Breast epithelium (tissue), 4 donors: ENCODE measurements at places on chromosomes 5 and 9. TPM values are rescaled to one million over a fixed set of nuclear protein-coding genes. Genes with fewer than 3 reads are reported as not detected.

DNA sequence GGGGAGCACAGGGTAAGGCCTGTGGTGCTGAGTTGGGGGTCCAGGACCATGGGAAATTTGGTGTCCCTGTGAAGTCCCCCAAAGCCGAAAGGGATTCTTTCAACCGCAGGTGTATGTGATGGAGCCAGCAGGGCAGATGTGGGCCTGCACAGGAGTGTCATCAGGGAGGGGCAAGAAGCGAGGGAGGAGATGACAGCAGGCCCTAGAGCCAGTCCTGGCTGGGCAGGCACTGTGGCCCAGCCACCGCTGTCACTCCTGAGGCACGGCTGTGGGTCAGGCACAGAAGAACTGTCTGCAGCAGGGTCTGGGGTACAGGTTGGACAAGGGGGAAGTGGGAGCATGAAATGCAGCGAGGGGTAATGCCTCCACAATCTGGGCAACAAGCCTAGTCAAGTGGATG, 4.8 kb downstream of the HK3 start:
- DNase-seq, result no peak

DNA sequence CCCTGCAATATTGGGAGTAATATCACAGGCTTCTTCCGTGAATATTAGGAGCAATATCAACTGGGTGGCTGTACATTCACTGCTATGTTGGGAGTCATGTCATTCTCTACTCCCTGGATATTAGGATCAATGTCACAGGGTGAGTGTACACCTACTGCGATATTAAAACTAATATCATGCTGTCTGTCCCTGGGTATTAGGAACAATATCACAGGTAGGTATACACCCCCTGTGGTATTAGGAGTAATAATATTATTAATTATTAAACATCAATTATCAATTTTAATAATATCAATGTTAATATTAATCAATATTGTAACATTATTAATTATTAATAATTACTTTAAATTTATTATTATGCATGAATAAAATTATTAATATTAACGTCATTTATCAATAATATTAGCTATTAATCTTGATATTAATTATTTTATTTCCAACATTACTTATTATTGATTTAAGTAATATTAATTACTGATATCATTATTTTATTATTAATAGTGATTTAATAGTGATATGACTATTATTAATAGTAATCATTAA, 121.9 kb downstream of the TMEM38B start:
- DNase-seq, result no peak

GRCh38 chr5:149325894-149326293, 19.4 kb upstream of the GRPEL2 start:
- no peak for DNase-seq

GRCh38 chr5:150409638-150410523, 2.8 kb downstream of the CD74 start:
- DNase-seq, result peak; percentile 64

GRCh38 chr9:93200989-93201334, 17.0 kb downstream of the WNK2 start:
- no peak for DNase-seq

- no peak for DNase-seq
Observed at GRCh38 chr9:77753180-77753579, 105.1 kb upstream of the GNA14 start.

GRCh38 chr5:133824661-133825254, 143.7 kb downstream of the C5orf15 start:
- DNase-seq, result no peak

- DNase-seq, result no peak
Observed at GRCh38 chr5:35771300-35771699, 85.4 kb upstream of the IL7R start.

GRCh38 chr5:139358064-139358463, 16.4 kb downstream of the PAIP2 start:
- no peak for DNase-seq

DNA sequence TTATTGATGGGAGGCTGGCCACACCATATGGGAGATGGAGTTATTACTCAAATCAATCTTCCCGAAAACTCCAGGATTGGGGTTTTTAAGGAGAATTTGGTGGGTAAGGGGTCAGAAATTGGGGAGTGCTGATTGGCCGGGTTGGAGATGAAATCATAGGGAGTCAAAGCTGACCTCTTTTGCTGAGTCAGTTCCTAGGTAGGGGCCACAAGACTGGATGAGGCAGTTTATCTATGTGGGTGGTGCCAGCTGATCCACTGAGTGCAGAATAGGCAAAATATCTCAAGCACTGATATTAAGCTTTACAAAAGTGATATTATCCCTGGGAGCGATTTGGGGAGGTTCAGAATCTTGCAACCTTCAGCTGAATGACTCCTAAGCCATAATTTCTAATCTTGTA, 75.7 kb upstream of the CLINT1 start:
- DNase-seq, result no peak

- DNase-seq, result no peak
Observed at GRCh38 chr9:92414566-92414965, 9.7 kb downstream of the OMD start.

DNA sequence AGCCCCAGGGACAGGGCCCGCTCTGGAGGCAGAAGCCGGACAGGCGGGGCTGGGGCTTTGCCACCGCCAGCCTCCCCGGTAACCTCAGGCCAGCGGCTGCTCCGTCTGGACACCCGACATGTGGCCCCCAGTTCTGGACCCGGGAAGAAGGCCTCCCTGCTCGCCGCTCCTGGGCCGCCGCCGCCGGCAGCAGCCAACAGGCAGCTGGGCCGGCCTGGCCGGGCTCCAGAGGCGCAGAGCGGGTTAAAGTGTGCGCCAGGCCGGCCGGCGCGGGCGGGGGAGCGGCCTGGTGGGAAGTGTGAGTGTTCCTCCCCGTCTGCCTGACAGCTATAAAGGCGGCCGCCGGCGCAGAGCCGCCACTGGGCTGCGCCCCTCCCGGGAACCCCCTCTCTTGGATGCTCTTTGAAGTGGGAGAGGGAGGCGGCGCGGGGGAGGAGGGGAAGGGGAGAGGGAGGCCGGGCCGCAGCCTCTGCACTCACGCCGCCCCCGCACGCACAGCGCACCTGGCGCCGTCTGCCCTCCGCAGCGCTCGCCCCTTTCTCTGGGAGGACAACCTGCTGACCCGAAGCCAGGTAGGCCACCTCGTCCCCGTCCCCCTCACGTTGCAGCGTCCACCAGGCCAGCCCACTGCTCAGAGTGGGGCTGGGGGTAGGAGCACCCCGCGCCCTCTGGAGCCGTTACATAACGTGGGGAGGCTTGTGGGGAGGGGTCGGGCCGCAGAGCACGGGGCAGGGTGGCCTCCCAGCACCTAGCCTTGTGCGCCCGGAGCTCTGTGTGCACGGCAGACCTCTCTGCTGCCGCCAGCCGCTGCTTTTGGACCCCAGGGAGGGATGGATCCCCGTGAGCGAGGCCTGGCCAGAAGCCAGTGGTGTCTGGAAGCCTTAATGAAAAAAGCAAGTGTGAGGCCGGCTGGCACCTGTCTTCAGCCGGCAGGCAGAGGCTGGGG, at the start of gene ADAMTSL2:
TSS of gene ADAMTSL2 (plus strand) at position 359 of the 946 bp plus-strand sequence. CDS start 2,009 bp downstream, outside the sequence.
- DNase-seq, result no peak

GRCh38 chr9:86298873-86299272, 16.5 kb upstream of the ISCA1 start:
- no peak for DNase-seq

DNA sequence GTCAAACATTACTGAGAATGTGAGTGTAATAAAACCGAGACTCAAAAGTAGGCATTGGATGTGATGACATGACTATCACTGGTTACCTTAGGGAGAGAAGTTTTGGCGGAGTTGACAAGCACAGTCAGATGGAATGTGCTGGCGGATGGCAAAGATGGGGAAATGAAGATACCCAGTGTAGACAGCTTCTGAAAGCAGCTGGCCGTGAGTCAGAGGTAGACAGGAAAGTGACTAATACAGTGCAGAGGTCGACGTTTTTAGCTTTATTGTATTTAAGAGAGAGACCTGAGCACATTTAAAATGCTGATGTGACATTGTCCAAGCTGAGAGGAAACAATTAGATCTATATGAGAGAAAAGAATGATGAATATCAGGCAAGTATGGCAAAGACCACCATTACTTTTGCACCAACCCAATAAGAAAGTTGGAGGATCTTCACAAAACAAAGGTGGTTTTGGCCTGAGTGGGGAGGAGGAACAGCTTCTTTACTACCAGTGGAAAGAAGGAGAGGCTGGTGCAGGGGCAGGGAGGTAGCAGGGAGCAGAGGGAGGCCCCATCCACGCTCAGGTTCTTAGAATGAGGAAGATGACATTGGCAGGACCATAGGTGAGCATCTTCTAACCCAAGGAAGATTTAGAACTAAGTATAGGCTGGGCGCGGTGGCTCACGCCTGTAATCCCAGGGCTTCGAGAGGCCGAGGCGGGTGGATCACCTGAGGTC, 36.7 kb upstream of the KCNIP1 start:
- DNase-seq, result no peak

GRCh38 chr5:169785771-169786618, 148.9 kb downstream of the DOCK2 start:
- no peak for DNase-seq

- no peak for DNase-seq
Observed at GRCh38 chr5:64487283-64487682, 18.5 kb upstream of the RGS7BP start.

GRCh38 chr9:76359365-76359764, 34.9 kb downstream of the RFK start:
- no peak for DNase-seq

DNA sequence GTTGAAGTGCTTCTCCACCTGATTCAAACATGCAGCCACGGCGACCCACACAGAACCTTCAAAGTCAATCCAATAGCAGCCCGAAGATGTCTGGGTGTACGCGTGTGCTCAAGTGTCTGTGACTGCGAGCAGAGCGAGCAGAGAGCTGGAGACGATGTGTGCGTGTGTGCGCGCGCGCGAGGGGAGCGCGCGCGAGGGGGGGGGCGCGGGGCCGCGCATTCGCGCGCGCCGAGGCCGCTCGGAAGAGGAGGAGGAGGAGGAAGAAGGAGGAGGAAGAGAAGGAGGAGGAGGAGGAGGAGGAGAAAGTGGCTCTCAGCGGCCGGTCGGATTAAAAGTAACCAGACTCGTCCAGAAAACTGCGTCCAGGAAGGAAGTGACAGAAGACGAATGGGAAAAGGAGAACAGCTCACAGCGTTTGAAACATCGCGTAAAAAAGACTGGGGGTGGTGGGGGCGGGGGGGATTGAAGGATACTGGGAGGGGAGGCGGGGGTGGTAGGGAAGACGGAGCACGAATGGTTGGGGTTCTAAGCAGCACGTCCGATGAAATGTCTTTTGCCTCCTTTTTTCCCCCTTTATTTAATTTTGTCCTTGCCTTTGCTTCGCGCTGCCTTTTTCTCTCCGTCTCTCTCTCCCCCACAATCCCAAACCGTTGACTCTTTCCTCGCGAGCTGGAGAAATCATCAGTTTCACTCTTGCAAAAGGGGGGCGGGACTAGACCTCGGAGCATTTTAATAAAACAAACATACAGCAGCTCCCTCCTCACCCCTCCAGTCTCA, at the start of gene MEF2C:
TSS of gene MEF2C (minus strand) at position 126 of the 777 bp plus-strand sequence. CDS start 59,396 bp downstream, outside the sequence.
- DNase-seq, result no peak

DNA sequence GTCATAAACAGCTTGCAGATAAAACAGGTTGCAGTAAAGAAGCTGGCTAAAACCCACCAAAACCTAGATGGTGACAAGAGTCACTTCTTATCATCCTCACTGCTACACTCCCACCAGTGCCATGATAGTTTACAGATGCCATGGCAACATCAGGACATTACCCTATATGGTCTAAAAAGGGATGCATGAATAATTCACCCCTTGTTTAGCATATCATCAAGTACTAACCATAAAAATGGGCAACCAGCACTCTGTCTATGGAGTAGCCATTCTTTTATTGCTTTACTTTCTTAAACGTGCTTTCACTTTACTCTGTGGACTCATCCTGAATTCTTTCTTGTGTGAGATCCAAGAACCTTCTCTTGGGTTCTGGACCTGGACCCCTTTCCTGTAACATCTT, 6.7 kb upstream of the SOX30 start:
- no peak for DNase-seq

DNA sequence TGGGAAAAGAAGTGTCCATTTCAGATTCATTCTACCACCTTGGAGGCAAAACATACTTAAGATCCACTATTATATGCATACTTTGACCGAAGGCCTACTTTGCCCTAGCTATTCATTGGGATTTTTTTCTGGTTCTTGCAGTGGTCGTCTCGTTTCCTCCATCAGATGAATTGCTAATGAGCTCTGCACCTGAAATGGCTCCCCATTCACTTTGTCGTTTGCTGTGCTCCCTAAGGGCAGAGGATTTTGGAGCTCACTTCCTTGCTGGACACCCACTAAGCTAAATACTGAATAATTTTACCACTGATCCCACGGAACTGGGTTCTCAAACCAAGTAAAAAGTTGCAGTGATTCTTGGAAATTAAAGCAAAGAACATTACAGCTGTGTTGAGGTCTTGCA, 1.9 kb downstream of the KDM3B start:
- no peak for DNase-seq

- DNase-seq, result no peak
Observed at GRCh38 chr9:84875193-84875592, 205.7 kb downstream of the NTRK2 start.

GRCh38 chr5:73565969-73566547, 515 bp downstream of the UTP15 start:
- DNase-seq, result no peak

DNA sequence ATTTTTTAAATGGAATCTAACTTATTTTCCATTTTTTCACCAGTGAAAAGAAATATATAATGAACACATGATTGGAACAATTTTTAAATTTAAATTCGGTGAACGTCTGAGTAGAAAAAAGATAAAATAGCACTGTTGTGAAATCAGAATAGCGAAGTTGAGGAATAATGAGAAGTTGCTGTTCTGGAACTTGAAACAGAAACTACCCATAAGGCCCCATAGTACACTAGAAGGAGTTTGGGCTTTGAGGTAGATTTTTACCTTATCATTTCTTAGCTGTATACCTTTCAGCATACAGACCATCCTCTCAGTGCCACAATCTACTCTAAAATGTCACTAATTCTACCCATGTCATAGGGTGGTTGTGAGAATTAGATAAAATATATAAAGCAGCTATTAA, 35.1 kb downstream of the TDRD7 start:
- no peak for DNase-seq

- DNase-seq, result no peak
Observed at GRCh38 chr5:118883362-118883761, 105.0 kb downstream of the DTWD2 start.

GRCh38 chr5:83434946-83435345, 36.6 kb upstream of the VCAN start:
- DNase-seq, result no peak

DNA sequence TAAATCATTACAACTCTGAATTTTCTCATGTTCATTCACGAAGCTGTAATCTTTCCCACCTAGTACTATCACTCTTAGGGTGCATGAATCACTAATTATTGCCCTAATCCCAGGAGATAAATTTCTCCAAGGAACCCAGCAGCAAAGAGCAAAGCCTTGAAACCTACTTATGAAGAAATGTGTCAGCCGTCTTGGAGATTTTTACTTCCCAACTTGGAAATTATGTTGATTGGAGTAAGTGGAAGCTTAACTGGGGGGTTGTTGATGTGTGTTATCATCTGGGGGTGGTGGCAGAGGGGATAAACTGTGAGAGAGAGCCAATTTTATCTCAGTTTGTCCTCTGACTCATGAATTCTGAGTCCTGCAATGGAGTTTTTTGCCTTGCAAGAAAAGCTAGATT, 440.5 kb upstream of the WWC1 start:
- no peak for DNase-seq

The SV2C gene
- 0.59 TPM for total RNA-seq

The NR4A3 gene
- 34.1 TPM for total RNA-seq

The NCS1 gene
- total RNA-seq, result 3.4 TPM

The FOXD4 gene
- not detected for total RNA-seq

The NIPAL4 gene
- total RNA-seq, result under 0.01 TPM

The SEMA5A gene
- 35.4 TPM for total RNA-seq

The ANKRD18A gene
- total RNA-seq, result 4.3 TPM
